CD4-positive, CD25-positive, alpha-beta regulatory T cell (primary cell): ENCODE measurements at places on chromosomes 3 and 15. TPM values are rescaled to one million over a fixed set of nuclear protein-coding genes. Genes with fewer than 3 reads are reported as not detected.

The TMEM45A gene
- 0.39 TPM for total RNA-seq

The FBXO40 gene
- not detected for total RNA-seq

The CYP11A1 gene
- total RNA-seq, result not detected

The ANKRD63 gene
- 0.35 TPM for total RNA-seq

The DMXL2 gene
- total RNA-seq, result 1.4 TPM

The CHAC1 gene
- total RNA-seq, result 0.64 TPM

The APOD gene
- not detected for total RNA-seq

The CCK gene
- total RNA-seq, result not detected

The MST1R gene
- total RNA-seq, result 2.0 TPM

The MOBP gene
- not detected for total RNA-seq

The RFTN1 gene
- 110 TPM for total RNA-seq

The ITGA11 gene
- total RNA-seq, result not detected

The TNNC1 gene
- total RNA-seq, result 3.9 TPM

The SLC51A gene
- not detected for total RNA-seq
